ENCODE measurements at places on chromosomes 5 and 9.

- no peak for DNase-seq
Measured at GRCh38 chr9:19757745-19758144, 31.1 kb downstream of the SLC24A2 start.

DNA sequence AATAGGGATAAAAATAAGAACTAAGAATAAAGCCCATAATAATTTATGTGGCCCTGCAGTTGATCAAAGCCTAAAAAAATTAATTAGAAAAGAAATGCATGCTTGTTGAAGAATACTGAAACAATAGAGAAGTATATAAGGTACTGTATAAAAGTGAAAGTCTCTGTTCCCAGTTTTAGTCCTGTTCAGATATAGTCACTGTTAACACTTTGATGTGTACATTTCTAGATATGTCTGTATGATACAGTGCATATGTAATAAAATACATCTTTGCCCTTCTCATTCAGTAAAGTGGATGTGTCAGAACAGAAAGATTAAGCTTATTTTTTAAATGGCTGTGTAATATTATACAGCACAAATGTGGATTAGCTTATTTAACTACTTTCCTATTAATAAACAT lies 4.1 kb downstream of the C9orf85 start:
- DNase-seq: no peak

DNA sequence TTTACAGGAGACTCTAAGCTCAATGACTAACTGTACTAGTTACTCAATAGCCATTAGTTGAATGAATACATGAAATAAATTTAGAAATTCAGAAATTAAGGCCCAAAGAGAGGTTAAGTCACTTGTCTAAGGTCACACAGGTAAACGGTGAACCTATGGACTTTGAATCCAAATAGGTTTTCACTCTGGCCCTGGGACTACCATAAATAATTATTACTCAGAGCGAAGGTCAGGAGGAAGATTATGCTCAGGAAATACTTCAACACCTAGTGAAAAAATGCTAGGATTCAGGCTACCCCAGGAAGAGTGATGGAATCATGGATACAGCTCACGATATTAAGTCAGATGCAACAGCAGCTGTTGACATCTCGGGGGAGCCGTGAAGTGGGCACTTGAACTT lies 417.4 kb downstream of the GABRG2 start:
- no peak for DNase-seq

DNA sequence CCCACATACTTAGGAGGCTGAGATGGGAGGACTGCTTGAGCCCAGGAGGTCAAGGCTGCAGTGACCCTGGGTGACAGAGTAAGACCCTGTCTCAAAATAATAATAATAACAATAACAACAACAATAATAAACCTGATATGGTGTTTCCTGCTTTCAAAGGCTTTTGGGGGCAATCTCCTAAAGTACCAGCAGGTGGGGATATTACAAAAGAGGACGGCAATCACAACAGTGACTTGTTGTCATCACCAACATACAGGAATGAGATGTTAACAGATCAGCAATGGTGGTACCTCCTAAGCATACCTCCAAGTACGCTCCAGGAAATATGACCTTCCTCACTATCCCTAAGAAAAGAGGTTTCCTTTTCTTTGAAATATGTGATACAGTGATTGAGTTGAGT lies 91.1 kb upstream of the RNF180 start:
- no peak for DNase-seq

GRCh38 chr5:96384353-96384752 lies 48.7 kb downstream of the PCSK1 start:
- no peak for DNase-seq

- DNase-seq: no peak
Measured at GRCh38 chr5:35458824-35459207, 158.8 kb upstream of the SPEF2 start.

- no peak for DNase-seq
Measured at GRCh38 chr5:146588331-146589027, 72.5 kb upstream of the GPR151 start.

- no peak for DNase-seq
Measured at GRCh38 chr5:103624675-103625074, 62.1 kb upstream of the NUDT12 start.

- DNase-seq: no peak
Measured at GRCh38 chr9:123174887-123175518, 93.4 kb downstream of the STRBP start.

DNA sequence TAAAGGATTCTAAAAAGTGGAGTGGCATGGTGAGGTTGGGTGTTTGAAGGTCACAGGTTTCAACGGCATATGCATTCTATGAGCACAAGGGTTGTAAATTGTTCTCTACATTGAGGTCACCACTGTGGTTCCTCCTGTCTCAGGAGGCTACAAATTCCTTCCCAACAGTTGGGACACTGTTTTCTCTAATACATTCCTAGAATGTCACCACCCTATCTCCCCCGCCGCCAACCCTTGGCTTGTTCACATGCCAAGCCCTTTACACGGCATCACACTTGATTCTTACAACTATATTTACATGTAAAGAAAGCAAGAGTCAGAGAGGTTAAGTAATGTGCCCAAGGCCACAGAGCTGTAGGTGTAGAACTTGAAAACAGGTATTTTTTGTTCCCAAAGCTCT lies 315.1 kb downstream of the RAB3C start:
- no peak for DNase-seq

- DNase-seq: no peak
Measured at GRCh38 chr5:170642066-170642735, 138.4 kb downstream of the KCNIP1 start.

- no peak for DNase-seq
Measured at GRCh38 chr9:34642679-34643078, 3.8 kb upstream of the GALT start.

- DNase-seq: peak; percentile 46
Measured at GRCh38 chr9:33719581-33720374, 75.6 kb upstream of the PRSS3 start.

DNA sequence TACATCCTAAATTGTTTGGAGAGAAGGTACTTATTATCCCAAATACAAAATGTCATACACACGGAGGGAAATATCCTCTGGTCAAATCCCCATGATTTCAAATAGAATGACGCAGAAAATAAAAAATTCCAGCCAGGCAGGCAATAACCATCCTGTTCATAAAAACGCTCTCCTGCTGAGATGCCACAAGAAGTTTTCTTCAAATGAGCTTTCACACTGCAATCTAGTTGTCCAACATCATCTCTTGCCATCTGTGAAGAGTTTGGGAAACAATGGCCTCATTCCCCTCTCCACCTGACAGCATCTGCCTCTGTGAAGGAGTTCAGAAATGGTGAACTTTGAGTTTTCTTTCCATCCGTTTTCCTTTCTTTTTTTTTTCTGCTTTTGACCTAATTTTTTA lies 83.3 kb upstream of the SLC30A5 start:
- DNase-seq: no peak

DNA sequence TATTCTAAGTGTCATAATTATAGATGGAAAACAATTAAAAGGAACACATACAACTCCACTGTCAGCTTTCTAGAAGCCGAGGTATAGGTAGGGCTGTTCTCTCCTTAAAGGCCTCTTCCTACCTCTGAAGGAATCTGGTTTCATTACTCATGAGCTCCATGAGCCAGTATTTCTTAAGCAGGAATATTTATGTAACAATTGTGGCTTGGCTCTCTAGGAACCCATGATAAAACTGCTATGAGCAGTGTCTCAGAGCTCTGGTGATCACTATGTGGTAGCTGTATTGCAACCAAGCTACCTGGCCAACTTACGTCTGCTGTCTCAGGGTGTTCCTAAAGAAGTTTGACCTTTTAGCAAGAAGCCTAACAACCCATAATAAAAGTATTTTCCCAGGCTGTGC lies 157.7 kb downstream of the CEP120 start:
- DNase-seq: no peak

DNA sequence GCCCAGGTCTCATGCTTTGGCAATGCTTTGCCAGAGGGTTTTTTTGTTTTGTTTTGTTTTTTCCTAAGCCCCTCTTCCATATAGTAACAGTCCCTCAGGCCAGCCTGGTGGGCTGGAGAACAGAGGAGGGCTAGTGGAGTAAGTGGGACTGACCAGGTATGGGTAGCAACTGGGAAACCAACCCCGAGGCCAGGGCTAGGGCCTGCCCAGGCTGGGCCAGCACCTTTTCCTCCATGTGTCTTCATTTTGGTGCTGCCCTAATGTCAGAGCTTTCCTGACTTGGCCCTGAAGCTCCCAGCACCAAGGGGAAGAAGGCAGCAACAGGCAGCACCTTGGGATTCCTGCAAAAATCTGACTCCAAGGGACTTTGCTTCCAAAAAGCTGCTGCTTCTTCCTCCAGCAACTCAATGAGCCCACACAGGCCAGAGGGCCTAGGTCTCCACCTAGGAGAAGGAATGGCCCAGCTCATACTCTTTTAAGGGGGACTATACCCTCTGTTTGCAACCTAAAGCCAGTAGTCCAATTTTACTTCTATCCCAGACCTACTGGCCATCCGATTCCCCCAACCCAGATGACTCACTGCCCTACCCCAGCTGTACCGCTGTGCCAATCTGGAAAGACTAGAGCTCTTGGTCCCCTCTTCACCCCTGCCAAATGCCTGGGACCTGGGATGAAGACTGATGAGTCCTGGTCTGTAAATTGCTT lies 105.1 kb downstream of the PSD2 start:
- no peak for DNase-seq

DNA sequence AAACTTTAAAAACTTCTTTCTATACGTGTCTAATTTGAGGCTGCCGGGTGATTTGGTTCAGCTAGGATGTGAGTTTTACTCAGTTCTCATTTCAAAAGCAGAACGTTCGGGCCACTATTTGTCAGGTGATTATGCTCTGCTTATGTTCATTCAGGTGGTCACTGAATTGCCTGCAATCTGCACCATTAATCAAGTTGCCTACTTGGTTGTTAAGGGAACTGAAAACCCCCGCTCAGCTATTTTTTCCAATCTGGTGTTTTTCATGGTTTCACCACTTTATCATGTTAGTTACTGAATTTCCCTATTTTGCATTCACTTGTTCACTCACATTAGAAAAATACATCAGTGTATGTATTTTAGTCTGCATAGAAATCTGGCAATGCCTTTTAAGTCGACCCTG lies 523.0 kb downstream of the CSNK1G3 start:
- no peak for DNase-seq

- no peak for DNase-seq
Measured at GRCh38 chr9:69380301-69380700, 55.3 kb downstream of the ENTREP1 start.
